Osteocyte (in vitro differentiated cells): ENCODE measurements at places on chromosomes 2 and 18. TPM values are rescaled to one million over a fixed set of nuclear protein-coding genes. Genes with fewer than 3 reads are reported as not detected.

The NETO1 gene
- total RNA-seq = not detected in 2 replicates

The RASGRP3 gene
- 2.1 and 3.3 TPM in 2 replicates for total RNA-seq

The NXPH2 gene
- total RNA-seq = not detected in 2 replicates

The REG3A gene
- total RNA-seq = not detected in 2 replicates

The GALNT13 gene
- 0.13 TPM in 1 of 2 replicates, not detected in the other for total RNA-seq

The WDSUB1 gene
- total RNA-seq = 14.7 and 15.4 TPM in 2 replicates

The PTRHD1 gene
- 26.8 and 31.1 TPM in 2 replicates for total RNA-seq

The ZNF638 gene
- total RNA-seq = 117 and 123 TPM in 2 replicates

The DNAJC5G gene
- not detected in 2 replicates for total RNA-seq

The PTH2R gene
- not detected in 2 replicates for total RNA-seq

The IWS1 gene
- 39.8 and 40.9 TPM in 2 replicates for total RNA-seq

The CNPPD1 gene
- 42.8 and 45.7 TPM in 2 replicates for total RNA-seq

DNA sequence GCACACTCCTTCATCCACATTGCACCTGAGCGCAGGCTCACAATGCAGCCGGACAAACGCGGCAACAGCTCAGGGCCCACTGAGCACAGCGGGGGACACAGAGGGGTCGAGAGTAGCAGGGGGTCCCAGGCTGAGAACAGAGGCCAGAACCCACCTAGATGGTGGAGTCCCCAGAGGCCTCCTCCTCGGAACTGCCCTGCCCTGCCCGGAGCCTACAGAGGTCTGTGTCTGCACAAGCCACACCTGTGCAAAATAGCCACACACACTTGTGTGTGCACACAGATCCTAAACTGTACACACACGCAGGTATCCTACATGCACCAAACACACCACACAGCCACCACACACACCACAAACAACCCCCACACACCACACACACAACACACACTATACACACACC is 72.8 kb downstream of the TMEM18 start:
- peaks cover 2% of the 10 kb centered on the region for H3K4me1 ChIP-seq
- H3K27ac ChIP-seq = no peak overlapping the region
- peaks cover 4% of the 10 kb centered on the region for H3K27me3 ChIP-seq
- H3K36me3 ChIP-seq = no peaks in the 10 kb centered on the region
- peak; percentile 73 for DNase-seq

- no peaks in the 10 kb centered on the region for H3K36me3 ChIP-seq
- no peak overlapping the region for H3K4me3 ChIP-seq
- DNase-seq = peak; percentile 84
Measured at GRCh38 chr18:79637921-79638909, 41.4 kb upstream of the CTDP1 start.

- H3K27me3 ChIP-seq = no peaks in the 10 kb centered on the region
- no peak overlapping the region for H3K4me3 ChIP-seq
- no peak overlapping the region for H3K27ac ChIP-seq
Measured at GRCh38 chr2:219559156-219559915, 12.0 kb downstream of the OBSL1 start.

GRCh38 chr2:17470855-17471641 is 47.2 kb downstream of the RAD51AP2 start:
- no peak for DNase-seq
- no peaks in the 10 kb centered on the region for H3K36me3 ChIP-seq
- no peaks in the 10 kb centered on the region for H3K4me1 ChIP-seq
- H3K27ac ChIP-seq = no peak overlapping the region
- H3K4me3 ChIP-seq = no peak overlapping the region
- H3K27me3 ChIP-seq = no peaks in the 10 kb centered on the region

- H3K36me3 ChIP-seq = peaks cover 7% of the 10 kb centered on the region
- peaks cover 16% of the 10 kb centered on the region for H3K4me1 ChIP-seq
- DNase-seq = no peak
- no peak overlapping the region for H3K27ac ChIP-seq
- H3K27me3 ChIP-seq = no peaks in the 10 kb centered on the region
Measured at GRCh38 chr2:172606285-172606684, 50.4 kb downstream of the PDK1 start.

DNA sequence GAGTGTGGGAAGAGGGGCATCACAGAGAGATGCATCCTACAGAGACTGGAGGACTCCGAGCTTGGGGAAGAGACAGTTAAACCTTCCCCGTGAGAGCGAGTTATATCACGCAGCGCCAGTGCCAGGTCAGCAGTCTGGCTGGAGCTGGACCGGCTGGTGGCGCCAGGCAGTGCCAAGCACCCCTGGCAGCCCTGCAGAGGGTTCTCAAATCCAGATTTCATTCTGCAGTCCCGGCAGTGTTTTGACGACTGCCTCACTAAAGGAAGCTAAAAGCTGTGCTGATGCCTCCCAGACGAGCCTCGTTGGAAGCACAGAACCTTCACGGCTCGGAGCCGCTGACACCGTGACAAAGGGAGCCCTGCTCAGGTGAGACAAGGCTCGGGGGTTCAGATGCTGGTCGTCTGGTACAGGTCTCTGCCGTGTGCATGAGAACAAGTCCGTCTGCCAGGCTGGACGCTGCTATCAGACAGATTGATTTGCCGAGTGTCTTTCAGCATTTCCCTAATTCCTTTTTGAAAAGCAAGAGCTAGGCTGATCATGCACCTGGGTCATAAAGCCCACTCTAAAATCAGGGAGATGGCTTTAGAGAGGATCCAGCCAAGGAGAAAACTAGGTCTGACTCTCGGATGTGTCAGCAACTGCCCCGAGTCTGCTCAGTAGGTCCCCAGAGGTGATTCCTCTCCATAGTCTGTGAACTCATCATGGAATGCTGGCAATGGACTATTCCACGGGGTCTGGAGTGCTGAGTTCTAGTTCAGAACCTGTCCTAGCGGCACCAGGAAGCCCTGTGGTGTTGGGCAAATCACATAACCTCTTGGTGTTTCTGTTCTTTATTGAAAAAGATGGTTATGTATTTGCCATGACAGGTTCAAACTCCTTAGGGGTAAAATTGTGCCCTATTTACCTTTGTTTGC is 240.6 kb downstream of the SOX11 start:
- H3K4me1 ChIP-seq = no peaks in the 10 kb centered on the region
- no peaks in the 10 kb centered on the region for H3K36me3 ChIP-seq
- H3K27me3 ChIP-seq = peaks cover 9% of the 10 kb centered on the region
- no peak overlapping the region for H3K27ac ChIP-seq
- H3K4me3 ChIP-seq = no peak overlapping the region

- no peak for DNase-seq
- H3K36me3 ChIP-seq = no peaks in the 10 kb centered on the region
- H3K4me3 ChIP-seq = no peak overlapping the region
Measured at GRCh38 chr2:72293620-72294019, 146.0 kb upstream of the CYP26B1 start.

- H3K27me3 ChIP-seq = no peaks in the 10 kb centered on the region
- no peaks in the 10 kb centered on the region for H3K36me3 ChIP-seq
- H3K4me1 ChIP-seq = no peaks in the 10 kb centered on the region
- H3K4me3 ChIP-seq = no peak overlapping the region
- DNase-seq = no peak
Measured at GRCh38 chr18:1147730-1148129, 243.1 kb downstream of the ADCYAP1 start.

DNA sequence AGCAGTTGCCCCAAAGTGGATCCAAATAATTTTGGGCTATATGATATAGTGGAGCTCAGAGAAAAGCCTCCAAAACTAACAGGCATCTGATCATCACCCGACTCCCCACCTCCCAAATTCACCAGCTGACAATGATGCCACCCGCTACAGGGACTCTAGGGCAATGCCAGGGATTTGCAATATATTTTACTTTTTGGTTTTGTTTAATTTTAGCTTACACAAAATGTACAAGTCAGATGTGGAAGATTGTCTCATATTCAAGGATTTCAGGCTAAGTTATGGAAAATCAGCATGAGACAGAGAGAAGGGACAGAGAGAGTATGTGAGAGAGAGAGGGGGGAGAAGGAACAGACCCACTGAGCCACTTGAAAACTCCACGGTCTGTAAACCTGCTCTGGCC is 187.4 kb downstream of the TMEM247 start:
- peak overlapping the region; percentile 31 for H3K27ac ChIP-seq

DNA sequence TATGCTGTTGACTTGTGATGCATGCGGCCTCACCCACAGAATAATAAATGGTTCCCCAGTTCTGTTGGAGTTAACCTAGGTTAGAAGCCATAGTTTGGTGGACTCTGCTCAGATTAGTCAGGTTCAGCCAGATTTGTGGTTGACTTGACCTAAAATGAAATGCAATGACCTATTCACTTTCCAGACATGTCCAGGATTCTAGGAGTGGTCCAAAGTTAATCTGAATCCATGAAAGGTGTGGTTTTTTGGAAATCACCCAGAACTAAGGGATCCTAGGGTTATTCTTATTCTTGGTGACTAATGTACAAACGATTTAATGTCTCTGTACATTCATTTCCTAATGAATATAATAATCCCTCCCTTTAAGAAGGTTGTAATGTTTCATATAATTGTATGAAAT is 88.9 kb upstream of the RBBP8 start:
- H3K27me3 ChIP-seq = peaks cover 22% of the 10 kb centered on the region
- H3K27ac ChIP-seq = no peak overlapping the region
- no peaks in the 10 kb centered on the region for H3K36me3 ChIP-seq
- no peak overlapping the region for H3K4me3 ChIP-seq
- no peak for DNase-seq

- H3K36me3 ChIP-seq = no peaks in the 10 kb centered on the region
- H3K4me1 ChIP-seq = peaks cover 3% of the 10 kb centered on the region
- H3K27ac ChIP-seq = no peak overlapping the region
- peak; percentile 68 for DNase-seq
- peaks cover 4% of the 10 kb centered on the region for H3K27me3 ChIP-seq
- H3K4me3 ChIP-seq = no peak overlapping the region
Measured at GRCh38 chr18:79517341-79517740, 121.6 kb downstream of the NFATC1 start.

DNA sequence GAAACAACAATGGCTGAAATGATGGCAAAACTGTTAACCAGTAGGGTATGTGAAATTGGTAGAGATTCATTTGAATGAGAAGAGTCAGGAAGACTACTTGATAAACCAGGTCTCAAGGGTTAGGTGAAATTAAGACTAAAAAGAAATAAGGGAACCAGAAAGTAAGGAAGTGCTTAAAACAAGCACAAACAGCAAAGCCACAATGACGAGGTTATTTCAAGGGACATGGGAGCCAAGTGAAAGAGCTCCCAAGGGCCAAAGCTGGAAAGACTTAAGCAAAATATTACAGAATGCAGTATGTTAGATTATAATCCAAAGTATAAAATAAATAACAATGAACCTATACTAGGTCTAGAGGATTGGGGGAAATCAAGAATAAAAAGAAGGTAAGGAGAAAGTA is 19.3 kb upstream of the CD302 start:
- no peaks in the 10 kb centered on the region for H3K36me3 ChIP-seq
- H3K27me3 ChIP-seq = no peaks in the 10 kb centered on the region
- no peak for DNase-seq
- no peak overlapping the region for H3K4me3 ChIP-seq
- H3K27ac ChIP-seq = no peak overlapping the region

- DNase-seq = no peak
- H3K27me3 ChIP-seq = no peaks in the 10 kb centered on the region
- peaks cover 32% of the 10 kb centered on the region for H3K4me1 ChIP-seq
- peak overlapping the region; percentile 96 for H3K4me3 ChIP-seq
- peaks cover 26% of the 10 kb centered on the region for H3K36me3 ChIP-seq
- H3K27ac ChIP-seq = peak overlapping the region; percentile 85
Measured at GRCh38 chr2:9844576-9844975, 1.3 kb downstream of the TAF1B start.

GRCh38 chr2:152715854-152716428 is 1.3 kb downstream of the PRPF40A start:
- H3K4me3 ChIP-seq = peak overlapping the region; percentile 100
- peak overlapping the region; percentile 100 for H3K27ac ChIP-seq
- H3K4me1 ChIP-seq = peaks cover 43% of the 10 kb centered on the region

- H3K4me3 ChIP-seq = no peak overlapping the region
- DNase-seq = no peak
- H3K36me3 ChIP-seq = no peaks in the 10 kb centered on the region
- H3K27me3 ChIP-seq = no peaks in the 10 kb centered on the region
Measured at GRCh38 chr2:112724591-112725525, 4.0 kb downstream of the NT5DC4 start.

DNA sequence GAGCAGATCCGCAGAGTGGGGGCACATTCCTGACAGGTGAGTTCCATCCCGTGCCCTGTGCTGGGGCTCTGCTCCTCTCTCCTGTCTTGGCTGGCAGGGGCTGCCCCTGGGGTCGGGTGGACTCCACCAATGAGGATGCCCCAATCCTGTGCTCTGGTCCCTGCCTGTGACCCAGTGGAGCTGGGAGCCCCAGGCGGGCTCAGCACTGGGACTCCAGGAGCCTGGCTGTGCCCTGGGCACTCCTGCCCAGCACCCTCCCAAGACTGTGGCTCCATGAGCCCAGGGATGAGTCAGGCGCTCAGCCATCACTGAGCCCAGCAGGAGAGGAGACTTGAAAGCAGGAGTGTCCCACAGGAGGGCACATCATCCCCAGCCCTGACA is 53.9 kb downstream of the MBP start:
- H3K4me3 ChIP-seq = no peak overlapping the region
- peaks cover 42% of the 10 kb centered on the region for H3K4me1 ChIP-seq
- no peak overlapping the region for H3K27ac ChIP-seq

GRCh38 chr2:129585760-129586159 is 393.7 kb upstream of the RAB6C start:
- H3K27ac ChIP-seq = no peak overlapping the region
- no peaks in the 10 kb centered on the region for H3K4me1 ChIP-seq
- H3K4me3 ChIP-seq = no peak overlapping the region
- no peak for DNase-seq

DNA sequence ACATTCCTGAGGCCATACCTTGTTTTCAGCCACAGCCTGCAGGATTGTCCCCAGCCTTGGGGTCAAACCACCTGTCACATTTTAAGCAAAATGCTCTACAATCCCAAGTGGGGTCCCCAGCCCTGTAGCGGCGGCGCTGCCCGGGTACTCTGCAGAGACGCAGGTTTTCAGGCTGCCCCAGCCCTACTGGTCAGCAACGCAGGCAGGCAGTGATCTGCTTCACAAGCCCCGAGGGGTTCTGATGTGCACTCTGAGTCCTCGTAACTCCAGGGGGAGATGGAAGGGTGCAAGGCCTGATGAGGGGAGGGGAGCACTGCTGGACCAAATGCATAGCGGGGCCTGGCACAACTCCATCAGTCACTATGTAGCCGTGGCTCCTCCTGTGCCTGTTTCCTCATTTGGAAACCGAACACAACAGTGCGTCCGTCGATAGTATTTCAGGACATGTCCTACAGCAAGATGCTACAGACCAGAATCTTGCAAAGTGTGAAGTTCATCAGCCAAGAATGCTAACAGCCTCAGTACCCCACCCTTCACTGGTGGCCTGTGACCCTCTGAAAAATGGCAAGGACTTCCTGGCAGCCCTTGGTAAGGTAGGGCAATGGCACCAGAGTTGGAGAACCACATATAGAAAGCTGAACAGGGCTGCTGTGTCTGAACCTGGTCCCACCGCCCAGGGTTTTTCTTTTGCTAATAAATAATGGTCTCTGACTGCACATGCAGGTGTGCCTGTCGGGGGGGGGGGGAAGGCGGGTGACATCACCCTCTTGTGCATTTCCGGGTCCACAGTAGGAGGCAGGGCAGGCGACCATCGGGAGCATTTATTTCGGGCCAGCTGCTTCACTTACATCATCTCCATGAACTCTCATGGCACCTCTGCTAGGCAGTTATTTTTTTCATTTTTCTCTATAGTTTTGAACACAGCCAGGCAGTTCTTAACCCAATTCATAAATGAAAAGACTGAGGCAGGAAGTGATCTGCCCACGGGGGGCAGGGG is 50.6 kb upstream of the TFCP2L1 start:
- H3K27ac ChIP-seq = no peak overlapping the region
- H3K4me3 ChIP-seq = no peak overlapping the region
- H3K4me1 ChIP-seq = no peaks in the 10 kb centered on the region
- H3K36me3 ChIP-seq = peaks cover 4% of the 10 kb centered on the region

- no peak overlapping the region for H3K4me3 ChIP-seq
- DNase-seq = no peak
- H3K4me1 ChIP-seq = peaks cover 9% of the 10 kb centered on the region
- no peak overlapping the region for H3K27ac ChIP-seq
Measured at GRCh38 chr2:32901313-32901712, 45.4 kb upstream of the LTBP1 start.
